ENCODE measurements at places on chromosomes 1 and 21.
A peak's percentile ranks its signal among the peaks of the same experiment; 100 is the strongest.

DNA sequence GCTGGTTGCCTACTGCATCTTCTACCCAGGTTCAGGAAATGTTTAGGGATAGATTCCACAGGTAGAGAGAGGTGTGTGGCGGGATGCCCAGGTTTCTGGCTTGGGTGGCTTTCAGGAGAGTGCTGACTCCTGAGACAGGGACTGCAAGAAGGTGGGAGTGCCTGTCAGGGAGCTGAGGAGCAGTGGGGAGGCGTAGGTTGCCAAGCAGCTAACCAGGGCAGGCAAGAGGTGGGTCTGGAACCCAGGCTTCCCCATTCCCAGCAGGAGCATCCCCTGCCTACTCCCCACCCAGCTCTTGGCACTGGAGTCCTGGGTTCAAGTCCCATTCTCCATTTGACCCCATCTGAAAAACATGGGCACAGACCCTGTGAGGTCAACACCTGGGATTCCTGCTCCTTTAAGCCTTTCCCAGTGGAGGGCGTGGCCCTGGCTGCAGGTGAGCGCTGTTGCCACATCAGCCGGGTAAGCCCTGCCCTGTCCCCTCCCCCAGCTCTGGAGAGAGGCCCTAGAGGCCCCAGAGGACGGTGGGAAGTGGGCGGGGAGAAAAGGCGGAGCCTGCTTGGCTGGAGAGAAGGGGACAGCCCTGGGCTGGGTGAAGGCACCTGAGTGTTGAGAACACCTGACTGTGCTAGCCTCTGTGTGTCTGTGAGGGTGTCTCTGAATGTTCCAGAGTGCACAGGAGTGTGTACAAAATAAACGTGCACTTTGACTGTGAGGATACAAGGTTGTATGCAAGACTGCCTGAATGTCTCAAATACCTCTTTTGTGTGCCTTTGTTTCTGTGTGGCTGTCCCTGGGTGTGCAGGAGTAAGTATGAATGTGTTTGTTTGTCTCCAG is 14.0 kb upstream of the SYNC start:
- DNase-seq = no peak

DNA sequence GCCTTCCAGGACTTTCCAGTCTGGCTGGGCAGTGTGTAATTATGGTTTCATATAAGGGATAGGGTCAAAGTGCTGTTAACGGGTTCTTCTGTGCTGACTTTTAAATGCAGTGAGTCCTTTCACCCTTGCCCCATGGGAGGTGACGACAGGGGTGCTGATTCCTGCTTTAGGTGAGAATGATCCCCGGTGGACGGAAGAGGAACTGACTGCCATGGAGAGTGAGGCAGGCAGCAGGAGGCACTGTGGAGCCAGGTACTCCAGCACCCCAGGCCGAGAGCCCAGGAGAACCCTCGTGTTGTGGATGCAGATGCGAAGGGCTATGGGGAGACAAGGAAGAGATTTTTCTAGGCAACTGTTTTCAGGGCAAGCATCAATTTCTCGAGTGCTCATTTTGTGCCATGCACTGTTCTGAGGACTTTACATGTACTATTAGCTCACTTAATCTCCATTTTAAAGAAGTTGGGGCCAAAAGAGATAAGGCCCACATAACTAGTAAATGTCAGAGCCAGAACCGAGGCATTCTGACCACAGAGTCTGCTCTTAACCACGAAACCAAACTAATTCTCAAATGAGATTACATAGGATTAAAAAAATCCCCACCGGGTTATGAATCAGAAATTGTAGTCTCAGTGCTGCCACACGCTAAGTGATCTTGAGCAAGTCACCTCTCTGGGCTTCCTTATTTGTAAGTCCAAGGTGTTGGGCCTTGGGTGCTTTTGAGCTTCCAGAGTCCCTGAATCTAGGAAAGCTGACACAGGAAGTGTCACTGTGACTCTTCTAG is 28.2 kb downstream of the STPG1 start:
- DNase-seq = peak; percentile 14

DNA sequence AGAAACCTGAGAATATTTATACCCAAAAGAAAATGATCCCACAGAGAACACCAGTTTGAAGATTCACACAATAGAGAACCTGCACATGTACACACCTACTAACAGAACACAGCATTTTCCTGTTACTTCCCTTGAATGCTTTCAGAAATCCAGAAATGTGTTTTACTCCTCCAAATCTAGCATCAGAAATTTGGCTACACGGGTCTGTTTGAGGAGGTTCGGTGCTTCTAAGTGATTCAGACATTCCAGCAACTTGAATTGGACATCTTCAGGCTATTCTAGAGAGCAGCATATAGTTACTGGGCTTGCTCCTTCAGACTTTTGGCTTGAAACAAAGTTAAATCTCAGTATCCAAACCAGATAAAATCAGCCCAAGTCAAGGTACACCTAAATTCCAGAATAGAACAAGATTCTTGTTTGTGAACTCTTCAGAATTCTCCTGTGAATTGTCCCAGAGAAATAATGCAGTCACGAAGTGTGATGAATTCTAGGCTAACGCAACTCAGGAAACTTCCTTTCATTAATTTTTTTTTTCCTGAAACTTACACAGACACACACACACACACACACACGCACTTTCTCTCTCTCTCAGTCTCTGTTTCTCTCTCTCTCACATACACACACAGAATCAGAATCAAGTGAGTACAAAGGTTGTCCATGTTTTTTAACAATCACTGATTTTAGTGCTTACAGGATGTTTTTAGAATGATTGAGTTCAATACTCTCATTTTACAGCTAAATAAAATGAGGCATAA is 278.4 kb upstream of the SNX7 start:
- no peak for DNase-seq

GRCh38 chr1:15836772-15837669 is 10.5 kb upstream of the SPEN start:
- peak; percentile 78 for DNase-seq

GRCh38 chr1:64107118-64107519 is 96.3 kb upstream of the UBE2U start:
- DNase-seq = no peak

DNA sequence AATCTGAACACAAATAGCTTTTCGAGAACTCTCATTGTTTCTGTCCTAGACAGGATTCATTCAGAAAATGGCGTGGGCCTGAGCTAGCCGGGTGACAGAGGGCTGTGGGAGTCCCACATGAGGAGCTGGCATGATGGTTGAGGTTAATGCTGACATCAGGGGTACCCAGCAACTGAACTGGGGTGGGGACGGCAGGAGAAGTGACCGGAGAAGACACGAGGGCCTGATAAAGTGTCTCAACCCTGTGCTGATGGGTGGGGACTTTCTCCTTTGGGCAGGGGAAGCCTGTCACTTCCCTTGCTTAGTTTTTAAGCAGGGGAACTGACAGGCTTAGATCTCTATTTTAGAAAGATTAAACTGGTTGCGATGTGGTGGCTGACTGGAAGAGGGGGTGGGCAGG is 14.6 kb downstream of the CHIT1 start:
- DNase-seq = no peak

DNA sequence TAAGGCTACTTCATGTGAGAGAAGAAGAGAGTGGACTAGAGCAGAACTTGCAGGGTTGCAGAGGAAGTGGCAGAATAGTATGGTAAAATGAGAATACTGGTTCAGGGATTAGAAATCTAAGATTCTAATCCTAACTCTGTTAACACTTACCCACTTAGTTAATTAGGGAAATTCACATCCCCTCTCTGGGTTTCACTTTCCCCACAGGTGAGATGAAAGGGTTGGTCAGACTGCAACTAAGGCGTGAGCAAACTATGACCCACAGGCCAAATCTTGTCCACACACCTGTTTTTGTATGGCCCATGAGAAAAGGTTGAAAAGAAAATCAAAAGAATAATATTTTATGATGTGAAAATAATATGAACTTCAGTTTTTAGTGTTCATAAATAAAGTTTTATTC is 117.5 kb downstream of the MACF1 start:
- no peak for DNase-seq

- DNase-seq = peak; percentile 31
Observed at GRCh38 chr1:43934101-43934985, 742 bp downstream of the ARTN start.

- no peak for DNase-seq
Observed at GRCh38 chr21:41894511-41894910, 15.4 kb upstream of the PRDM15 start.

- DNase-seq = no peak
Observed at GRCh38 chr1:116951200-116951935, 41.7 kb downstream of the PTGFRN start.

- DNase-seq = no peak
Observed at GRCh38 chr1:234458352-234459017, 20.5 kb downstream of the TARBP1 start.

GRCh38 chr1:170402476-170403311 is 129.3 kb upstream of the GORAB start:
- no peak for DNase-seq

DNA sequence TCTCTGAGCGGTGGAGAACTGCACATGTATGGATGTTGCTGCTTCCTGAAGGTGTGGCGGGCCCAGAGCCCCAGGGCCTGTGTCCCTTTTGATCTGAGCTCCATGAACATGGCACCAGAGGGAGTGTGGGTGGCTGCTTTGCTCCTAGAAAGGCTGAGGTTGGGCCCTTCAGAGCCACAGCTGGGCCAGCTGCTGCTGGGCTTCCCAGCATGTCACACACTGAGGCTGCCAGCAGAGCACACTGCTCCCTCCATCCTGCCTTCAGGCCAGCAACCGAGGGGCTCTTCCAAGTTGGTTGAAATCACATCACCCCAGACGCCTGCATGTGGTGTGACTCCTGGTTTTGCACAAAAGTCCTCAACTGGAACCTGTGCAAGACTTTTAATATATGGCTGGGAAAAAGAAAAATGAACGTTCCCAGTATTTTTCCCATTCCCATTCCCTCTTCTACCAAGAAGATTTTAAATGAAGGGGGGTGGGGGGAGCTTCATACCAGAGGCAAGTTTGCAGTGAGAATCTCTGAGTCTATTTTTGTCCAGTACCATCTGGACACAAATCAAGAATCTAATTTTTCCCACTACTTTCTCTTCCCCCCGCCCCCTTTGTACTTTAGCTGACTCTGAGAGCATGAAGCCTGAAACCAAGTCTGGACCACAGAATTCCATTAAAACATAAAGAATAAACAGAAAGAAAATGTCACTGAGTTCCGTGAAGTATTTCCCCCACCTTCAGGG is 26.2 kb upstream of the NGF start:
- no peak for DNase-seq

GRCh38 chr1:152419917-152420316 is 5.9 kb upstream of the CRNN start:
- no peak for DNase-seq

DNA sequence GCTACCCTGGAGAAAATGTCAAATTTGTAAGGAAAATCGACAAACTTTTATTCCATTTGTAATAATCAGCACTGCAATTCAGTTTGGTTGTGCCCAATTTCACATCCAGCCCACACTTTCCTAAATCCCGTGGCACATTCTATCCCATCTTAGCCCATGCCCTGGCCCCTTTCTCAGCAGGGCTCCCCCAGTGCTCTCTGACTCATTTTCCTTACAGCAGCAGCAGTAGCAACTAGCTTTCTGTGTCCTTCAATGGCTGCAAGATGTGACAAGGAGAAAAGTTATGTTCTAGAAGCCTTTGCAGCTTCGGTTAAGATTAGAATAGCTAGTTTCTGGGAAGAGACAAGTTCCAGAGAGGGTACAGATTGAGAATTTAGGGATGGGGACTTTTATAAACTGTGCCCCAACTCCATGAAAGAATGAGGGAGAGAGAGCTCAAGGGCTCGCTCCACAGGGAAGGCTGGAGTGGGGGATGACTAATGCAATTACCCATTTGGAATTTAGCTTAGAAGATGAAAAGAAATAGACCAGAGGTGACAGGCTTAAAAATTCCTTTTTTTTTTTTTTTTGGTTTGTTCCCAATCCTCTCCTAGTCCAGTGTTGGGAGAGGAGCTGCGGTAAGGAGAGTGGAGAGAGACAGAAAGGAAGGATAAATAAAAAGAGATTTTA is 47.0 kb upstream of the POU2F1 start:
- DNase-seq = no peak

GRCh38 chr1:105004515-105004914 is 1254.8 kb downstream of the AMY1C start:
- DNase-seq = no peak

DNA sequence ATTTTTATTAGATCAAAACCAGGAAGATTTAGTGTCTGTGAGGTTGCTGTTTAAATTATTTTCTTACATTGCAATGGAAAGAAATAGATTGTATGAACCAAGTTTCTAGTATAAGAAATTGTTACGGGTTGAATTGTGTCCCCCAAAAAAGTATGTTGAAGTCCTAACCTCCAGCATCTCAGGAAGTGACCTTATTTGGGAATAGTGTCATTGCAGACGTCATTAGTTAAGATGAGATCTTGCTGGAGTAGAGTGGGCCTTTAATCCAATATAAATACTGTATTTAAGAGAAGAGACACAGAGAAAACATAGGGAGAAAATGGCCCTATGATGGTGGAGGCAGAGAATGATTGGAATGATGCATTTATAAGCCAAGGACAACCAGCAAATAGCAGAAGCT is 188.7 kb upstream of the SAMSN1 start:
- DNase-seq = no peak

- DNase-seq = no peak
Observed at GRCh38 chr1:55524006-55524405, 308.8 kb upstream of the USP24 start.

DNA sequence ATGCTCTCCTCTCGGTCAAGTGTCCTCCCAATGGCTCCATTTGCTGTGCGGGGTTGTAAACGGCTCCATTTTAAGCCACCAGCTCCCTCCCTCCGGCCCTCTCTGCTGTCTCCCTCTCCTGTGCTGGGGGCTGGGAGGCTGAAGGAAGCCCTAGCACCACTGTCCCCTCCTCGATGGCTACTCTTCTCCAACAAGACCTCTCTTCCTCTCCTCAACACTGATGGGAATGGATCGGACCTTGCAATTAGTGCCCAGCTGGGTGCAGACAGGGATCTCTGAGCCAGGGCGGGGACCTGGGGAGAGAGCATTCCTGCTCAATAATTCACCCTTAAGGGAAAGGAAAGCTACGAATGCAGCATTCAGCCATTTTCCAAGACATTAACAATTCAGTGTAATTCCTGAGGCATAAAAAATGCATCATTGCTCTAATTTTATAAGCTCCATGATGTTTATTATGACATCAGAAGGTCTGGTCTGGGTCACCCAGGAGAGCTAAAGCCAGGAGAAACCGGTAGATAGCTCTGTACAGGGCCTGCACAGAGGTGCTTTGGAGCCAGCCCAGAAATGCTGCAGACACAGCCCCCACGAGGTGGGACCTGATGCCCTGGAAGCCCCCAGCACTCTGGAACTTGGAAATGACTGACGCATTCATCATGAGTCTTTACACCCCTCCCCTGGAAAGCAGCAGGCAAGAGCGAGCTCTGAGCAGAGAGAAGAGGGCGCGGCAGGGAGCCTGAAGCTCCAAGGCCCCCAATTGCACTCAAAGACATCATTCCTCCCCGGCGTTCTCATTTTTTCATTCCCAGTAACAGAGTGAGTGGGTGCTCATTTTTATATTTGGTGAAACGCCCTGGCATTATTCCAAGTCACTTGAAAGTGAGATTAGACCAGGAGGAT is 76.2 kb upstream of the VAMP3 start:
- DNase-seq = no peak
